Stimulated activated CD4-positive, alpha-beta T cell treated with anti-CD3 and anti-CD28 coated beads, Interleukin-1b, Interleukin-23, amount 100 ng/mL, for 1 hour (primary cell): ENCODE measurements at places on chromosomes 1 and 21.

GRCh38 chr1:44481701-44482100, 76.6 kb downstream of the RNF220 start:
- no peak for DNase-seq

- DNase-seq, result no peak
Measured at GRCh38 chr1:205929496-205930194, 13.6 kb downstream of the SLC26A9 start.

GRCh38 chr1:181028196-181028595, 5.5 kb upstream of the STX6 start:
- DNase-seq, result no peak

GRCh38 chr1:234361102-234361603, 12.1 kb upstream of the COA6 start:
- no peak for DNase-seq

DNA sequence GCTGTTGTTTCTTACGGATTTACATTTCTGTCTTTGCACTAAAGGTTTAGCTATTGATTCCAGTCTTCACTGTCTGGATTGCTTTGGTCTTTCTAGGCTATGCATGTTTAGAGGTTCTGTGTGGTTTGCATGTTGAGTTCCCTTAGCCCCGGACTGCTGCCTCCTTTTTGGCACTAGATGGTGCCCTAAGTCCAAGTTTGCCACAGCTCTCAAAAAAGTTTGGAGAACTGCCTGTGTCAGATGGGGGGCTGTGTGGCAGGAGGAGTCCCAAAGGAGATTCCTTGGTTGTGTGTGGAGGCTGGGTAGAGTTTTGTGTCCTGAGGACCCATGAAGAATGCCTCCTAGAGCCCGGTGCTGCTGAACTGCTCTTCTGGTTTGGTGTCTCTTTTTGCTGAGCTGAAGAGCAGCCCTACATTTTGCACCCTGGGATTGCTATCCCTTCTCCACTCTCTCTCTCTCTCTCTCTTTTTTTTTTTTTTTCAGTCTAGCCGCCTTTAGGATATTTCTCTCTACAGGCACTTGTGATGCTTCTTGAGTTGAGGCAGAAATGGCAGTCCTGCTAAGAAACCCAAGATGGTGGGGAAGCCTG, 74.4 kb downstream of the PTGS2 start:
- DNase-seq, result no peak
